ENCODE measurements at places on chromosomes 12 and 14.

- DNase-seq, result no peak
These were observed 184.6 kb upstream of the NAV3 start for GRCh38 chr12:77645966-77646598.

GRCh38 chr14:67491741-67492507 is 3.4 kb upstream of the TMEM229B start:
- DNase-seq, result peak; percentile 57

GRCh38 chr12:96814200-96814599 is 92.9 kb upstream of the NEDD1 start:
- DNase-seq, result no peak

GRCh38 chr14:68466491-68466977 is 326.3 kb downstream of the ZFP36L1 start:
- DNase-seq, result no peak

- DNase-seq, result no peak
These were observed 125.4 kb downstream of the LRIG3 start for GRCh38 chr12:58794859-58795258.

- peak; percentile 42 for DNase-seq
These were observed 2.3 kb downstream of the HDAC7 start for GRCh38 chr12:47817272-47818006.

DNA sequence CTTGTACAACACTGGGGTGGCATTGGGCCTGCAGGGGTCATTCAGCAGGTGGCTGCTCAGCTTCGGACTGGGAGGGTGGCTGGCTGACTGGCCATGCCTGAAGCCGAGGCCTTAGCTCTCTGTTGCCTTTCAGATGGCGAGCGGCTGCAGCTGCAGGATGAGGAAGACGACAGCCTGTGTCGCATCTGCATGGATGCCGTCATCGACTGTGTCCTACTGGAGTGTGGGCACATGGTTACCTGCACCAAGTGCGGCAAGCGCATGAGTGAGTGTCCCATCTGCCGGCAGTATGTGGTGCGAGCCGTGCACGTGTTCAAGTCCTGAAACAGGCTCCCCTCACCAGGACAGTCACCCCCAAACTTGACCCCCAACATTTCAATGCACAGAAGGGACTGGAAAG is 23.3 kb downstream of the RNF34 start:
- no peak for DNase-seq

DNA sequence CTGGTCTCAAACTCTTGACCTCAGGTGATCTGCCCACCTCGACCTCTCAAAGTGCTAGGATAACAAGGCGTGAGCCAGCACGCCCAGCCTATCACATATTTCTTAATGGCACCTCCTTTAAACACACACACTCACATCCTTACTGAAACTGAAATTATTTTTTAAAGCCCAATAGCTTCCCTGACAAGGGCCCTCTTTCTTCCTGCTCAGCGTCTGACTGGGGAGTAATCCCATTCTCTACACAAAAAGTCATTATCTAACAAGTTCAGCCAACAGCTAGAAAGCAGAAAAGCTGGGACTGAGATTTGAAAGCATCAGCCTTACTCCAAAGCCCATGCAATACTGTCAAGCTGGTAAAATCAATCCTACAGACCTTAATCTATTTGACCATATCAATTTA is 10.0 kb upstream of the AICDA start:
- no peak for DNase-seq

DNA sequence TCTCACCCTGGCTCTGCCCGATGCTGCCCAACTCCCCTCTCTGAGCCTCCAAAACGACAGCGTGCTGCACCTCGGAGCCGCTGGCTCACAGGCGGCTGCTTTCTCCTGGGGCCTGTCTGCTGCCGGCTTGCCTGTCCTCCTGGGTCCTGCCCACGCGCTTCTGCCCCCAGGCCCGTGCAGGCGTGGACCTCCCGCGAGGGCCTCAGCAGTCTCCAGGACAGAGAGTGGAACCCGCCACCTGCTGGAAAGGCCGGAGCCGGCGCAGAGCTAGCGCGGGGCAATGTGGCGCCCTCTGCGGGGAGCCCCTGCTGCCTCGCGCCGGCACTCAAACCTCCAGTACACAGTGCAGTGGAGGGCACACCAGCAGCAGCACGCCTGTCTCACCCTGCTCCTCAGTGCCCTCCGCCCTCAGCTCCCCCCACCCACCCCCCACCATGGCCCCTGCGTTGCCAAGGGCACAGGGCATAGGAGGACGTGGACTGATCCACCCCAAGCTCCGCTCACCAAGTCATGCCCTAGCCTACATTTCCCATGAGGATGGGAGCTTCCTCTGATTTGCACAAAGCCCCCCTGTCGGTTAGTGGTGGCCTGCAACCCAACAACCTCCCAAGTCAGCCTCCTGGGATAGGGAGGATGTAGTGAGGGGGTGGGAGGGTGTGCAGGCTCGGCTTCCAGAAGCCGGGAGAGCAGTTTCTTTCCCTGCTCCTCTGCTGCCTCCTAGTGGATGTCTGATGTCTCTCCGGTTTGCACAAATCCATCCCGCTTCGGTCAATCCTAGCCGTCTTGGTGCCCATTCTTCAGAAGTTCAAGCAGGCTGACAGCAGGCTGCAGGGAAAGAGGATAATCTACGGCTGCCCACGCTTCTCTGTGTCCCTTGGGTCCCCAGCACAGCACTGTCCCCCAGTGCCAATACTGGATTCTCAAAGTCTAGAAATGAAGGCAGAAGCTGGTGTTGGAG is 25.2 kb downstream of the KRT8 start:
- DNase-seq, result peak; percentile 96

GRCh38 chr12:65637774-65638173 is 186.5 kb upstream of the HMGA2 start:
- DNase-seq, result no peak

GRCh38 chr12:18430425-18431048 is 169.2 kb downstream of the PIK3C2G start:
- DNase-seq, result peak; percentile 92

All from DMS53 (cell line).